Central memory CD4-positive, alpha-beta T cell (primary cell): ENCODE measurements at places on chromosomes 7 and 10.

- DNase-seq = no peak
Observed at GRCh38 chr10:122204691-122205489, 66.2 kb upstream of the BTBD16 start.

- DNase-seq = peak; percentile 37
Observed at GRCh38 chr7:96075510-96076349, 246.2 kb downstream of the SLC25A13 start.

- no peak for DNase-seq
Observed at GRCh38 chr10:89360157-89360556, 17.7 kb upstream of the IFIT1B start.

DNA sequence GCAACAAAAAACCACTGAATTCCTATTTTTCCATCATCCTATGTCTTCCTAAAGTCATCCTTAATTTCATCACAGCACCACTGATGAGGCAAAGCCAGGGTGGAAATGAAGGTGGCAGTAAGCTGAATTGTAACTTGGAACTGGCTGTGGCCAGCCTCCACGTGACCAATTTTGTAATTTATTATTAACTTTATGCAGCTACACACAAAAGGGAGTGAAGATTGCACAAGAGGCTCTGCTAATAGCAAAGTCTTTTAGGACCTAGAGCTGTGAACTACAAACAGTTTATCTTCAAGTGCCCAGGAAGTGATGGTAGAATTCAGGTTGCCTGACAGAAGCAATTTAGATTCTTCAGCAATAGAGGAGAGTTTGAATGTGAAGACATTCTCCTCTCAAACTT, 176.4 kb downstream of the CCDC71L start:
- DNase-seq = no peak

- DNase-seq = no peak
Observed at GRCh38 chr7:99489235-99489634, 10.8 kb downstream of the ZNF394 start.

DNA sequence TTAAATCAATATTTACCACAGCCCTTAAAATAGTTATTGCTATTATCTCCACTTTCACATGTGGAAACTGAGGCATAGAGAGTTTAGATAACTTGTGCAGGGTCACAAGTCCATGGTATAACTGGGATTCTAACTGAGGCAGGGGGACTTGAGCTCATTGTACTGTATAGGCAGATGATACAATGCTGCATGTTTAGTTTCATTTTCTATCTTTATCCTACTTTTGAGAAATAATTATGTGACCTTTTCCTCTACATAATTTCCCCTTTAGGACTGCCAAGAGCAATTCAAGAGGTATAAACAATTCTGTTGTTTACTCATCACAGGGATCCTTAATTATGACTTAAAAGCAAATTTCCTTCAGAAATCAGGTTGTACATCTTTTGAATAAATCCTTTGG, 193.1 kb downstream of the SUGCT start:
- no peak for DNase-seq

GRCh38 chr10:45514291-45515270, 140.6 kb downstream of the ALOX5 start:
- no peak for DNase-seq

GRCh38 chr7:33185786-33186185, 56.4 kb downstream of the BBS9 start:
- DNase-seq = peak; percentile 14

DNA sequence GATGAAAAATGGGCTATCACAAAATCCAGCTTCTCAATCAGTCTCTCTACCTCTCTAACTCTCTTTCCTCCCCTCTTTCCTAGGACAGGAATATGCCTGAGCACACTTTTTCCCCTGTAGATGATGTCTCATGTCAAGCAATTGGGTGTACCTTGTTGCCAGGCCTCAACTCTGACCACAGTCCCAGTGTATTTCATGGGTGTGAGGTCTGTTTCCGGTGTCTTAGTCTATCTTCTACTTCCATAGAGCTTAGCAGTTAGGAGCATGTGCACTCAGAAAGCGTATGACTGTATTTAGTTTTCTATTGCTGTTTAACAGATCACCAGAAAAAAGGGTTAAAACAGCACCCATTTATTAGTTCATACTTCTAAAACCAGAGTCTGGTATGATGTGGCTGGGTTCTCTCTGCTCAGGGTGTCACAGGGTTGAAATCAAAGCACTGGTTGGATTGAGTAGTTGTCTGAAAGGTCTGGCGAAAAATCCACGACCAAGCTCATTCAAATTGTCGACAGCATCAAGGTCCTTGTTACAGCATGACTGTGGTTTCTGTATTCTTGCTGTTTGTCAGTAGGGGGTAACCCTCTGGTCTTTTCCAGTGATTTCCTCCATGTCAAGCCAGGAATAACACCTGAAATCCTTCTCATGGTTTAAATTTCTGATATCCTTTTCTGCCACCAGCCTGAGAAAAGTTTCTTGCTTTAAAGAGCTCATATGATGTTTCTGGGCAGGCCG, 130.0 kb downstream of the THSD7A start:
- no peak for DNase-seq

- no peak for DNase-seq
Observed at GRCh38 chr10:9577746-9578145, 1439.9 kb upstream of the CELF2 start.

GRCh38 chr7:27364344-27364758, 121.7 kb downstream of the EVX1 start:
- no peak for DNase-seq

DNA sequence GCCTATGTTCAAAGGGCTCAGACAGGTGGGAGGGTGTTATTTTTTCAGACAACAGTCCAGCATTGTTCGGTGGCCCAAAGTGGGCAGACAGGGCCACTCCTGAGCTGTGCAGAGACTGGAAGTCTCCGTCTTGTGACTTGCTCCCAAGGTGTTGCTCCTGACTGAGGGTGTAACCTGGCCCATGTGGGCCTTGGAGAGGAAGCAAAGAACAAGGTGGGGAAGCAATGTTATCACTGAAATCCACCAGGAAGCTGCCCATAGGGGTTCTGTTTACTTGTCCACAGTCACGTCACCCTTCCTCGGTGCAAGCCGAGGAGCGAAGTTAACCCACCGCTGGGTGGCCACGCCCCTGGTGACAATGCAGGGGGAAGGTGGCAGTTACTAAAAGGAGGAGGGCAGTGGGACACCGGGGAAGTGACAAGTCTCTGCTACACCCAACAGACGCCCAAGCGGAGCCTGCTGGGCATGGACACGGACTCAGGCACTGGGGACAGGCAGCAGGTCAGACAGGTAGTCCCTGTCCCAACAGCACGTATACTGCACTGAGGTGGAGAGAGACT, 311.6 kb upstream of the MKI67 start:
- DNase-seq = no peak

DNA sequence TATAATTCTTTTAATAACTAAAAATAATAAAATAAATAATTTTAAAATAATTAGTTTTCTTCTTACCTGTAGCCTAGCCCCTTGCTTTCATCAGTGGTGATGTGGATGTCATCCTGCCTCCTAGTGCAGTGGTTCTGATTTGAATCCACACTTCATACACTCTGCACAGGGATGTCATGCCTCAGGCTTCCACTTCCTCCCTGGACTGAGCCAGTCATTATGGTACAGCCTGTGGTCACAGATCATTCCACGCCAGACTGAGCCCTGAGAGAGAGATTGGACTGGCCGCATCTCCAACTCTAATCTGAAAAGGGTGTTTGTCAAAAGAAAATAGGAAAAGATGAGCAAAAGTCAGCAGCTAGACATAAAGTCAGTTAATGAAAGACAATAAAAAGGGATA, 436.2 kb upstream of the IGFBP3 start:
- DNase-seq = no peak

DNA sequence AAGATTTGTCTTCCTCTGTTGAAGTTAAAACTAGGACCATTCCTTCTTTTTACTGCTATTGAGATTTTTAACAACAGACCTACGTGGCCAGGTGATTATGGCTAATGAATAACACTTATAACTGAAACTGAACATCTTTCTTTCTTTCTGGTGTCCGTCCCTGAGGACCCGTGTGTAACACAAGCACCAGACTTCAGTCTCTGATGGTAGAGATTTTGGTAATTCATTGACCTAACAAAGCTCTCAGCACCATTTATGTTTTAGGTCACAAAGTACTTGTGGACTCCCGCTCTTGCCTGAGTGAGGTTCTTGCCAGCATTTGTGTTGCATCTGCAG, 40.4 kb upstream of the TMEM229A start:
- no peak for DNase-seq

GRCh38 chr10:130637089-130637676, 501.0 kb downstream of the GLRX3 start:
- DNase-seq = no peak

DNA sequence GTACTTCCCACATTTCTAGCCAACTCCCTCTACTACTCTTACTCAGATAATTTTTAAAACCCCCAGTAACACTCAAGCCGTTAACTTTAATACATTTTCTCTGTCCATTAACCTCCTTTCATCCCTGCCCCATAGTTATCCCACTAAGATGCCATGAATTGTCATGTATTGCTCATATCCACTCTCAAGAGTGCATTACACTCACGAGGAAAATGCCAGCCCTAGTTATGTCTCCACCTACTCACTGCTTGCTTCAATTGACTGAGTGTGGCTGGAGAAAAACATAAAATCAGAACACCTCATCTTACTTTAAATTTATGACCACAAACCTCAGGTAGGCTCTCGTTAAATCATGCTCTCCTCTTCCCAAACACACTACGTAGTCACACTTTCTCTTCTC, 324.1 kb upstream of the NPSR1 start:
- DNase-seq = no peak

- DNase-seq = no peak
Observed at GRCh38 chr10:78476844-78477243, 443.2 kb downstream of the RPS24 start.

GRCh38 chr7:133682364-133683181, 429.7 kb downstream of the EXOC4 start:
- DNase-seq = no peak

DNA sequence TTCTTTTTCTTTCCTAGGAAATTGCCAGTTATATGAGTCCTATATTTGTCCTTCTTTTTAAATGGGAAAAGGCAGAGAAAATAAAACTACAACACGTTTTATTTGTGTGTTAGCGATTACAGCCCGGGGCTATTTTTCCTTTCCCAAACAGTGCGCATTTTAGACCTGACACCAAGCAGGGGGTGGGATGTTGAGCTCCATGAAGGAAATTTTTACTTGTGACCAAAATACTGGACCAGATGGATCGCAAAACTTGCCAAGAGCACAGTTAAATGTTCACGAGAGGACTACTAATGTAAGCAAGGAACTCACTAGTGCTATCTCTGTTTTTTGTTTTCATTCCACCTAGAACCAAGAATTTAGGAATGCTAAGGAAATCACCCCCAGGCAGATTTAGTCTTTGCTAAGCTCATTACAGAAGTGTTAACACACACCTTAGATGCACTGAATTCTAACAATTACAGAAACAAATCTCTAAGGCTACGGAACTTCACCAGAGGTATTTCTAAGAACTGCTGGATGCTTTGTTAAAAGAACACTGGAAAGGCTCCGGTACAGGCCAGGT, 114.8 kb downstream of the JAZF1 start:
- no peak for DNase-seq

- no peak for DNase-seq
Observed at GRCh38 chr10:45227456-45227855, 88.0 kb downstream of the OR13A1 start.

DNA sequence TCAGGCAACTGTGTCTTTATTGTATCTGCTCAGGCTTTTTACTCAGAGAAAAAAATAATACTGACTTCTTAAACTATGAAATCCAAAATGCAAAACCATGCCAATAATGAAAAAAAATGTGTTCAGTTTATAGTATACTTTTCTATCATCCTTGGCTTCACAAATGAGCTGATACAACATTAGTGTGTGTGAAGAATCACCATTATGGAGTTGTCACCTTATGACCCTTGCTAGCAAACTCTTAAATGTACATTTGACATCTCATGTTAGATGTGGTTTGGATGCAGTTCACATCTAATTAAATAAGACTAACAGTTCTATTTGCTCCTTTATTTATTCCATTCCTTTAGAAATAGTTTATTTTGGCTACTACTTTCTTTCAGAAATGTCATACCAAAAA, 4.2 kb upstream of the OR2A2 start:
- DNase-seq = no peak

- no peak for DNase-seq
Observed at GRCh38 chr10:101291331-101292193, 62.3 kb upstream of the LBX1 start.

DNA sequence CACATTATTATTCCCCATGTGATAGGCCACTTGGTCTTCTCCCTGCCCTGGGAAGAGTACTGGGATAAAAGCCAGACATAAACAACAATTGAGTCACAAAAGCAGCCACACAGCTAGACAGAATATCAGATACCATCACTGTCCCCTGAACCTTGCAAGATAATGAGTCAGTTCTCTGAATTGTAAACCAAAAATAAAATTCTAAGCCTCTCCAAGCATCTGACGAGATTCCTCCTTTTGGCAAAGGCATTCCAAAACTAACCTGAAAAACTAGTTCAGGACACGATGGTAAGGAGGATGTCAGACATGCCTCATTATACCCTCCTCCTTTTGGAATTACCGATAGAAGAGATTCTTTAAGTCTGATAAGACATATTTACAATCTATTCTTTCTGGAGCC, 450.7 kb downstream of the HTR7 start:
- no peak for DNase-seq

GRCh38 chr10:118499186-118499585, 96.3 kb downstream of the PRLHR start:
- no peak for DNase-seq

DNA sequence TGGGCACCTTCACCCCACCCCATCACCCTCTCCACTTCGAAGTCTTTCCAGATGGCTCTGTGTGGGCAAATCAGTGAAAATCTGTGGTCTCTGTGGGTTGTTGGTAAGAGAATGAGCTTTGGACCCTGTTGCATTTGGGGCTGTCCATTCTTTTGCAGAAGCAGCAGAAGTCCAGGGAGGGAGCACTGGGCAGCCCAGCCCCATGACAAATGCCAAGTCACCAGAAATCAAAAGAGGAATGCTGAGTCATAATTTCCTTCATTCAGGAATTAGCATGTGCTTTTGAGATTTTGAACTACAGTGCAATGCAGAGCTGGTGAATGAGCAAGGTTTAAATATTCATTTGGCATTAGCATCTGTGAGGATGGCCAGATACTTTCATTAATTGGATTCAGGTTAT, 556.2 kb downstream of the LRMDA start:
- no peak for DNase-seq
